Type B pancreatic cell (in vitro differentiated cells): ENCODE measurements at places on chromosomes 11 and 22. TPM values are rescaled to one million over a fixed set of nuclear protein-coding genes. Genes with fewer than 3 reads are reported as not detected.

Gene IGLL5
- total RNA-seq = not detected in 2 replicates

Gene MOGAT2
- total RNA-seq = 1.2 and 2.2 TPM in 2 replicates

Gene FXYD2
- 40.8 and 57.5 TPM in 2 replicates for total RNA-seq

Gene ARFGAP3
- total RNA-seq = 29.3 and 34.6 TPM in 2 replicates

Gene CDPF1
- total RNA-seq = 10.8 and 12.9 TPM in 2 replicates

Gene MUC5AC
- total RNA-seq = 0.10 and 1.4 TPM in 2 replicates

Gene BTG4
- total RNA-seq = not detected in 2 replicates

Gene RRP7A
- total RNA-seq = 76.0 and 102 TPM in 2 replicates

Gene MAP6
- 4.3 and 30.5 TPM in 2 replicates for total RNA-seq

DNA sequence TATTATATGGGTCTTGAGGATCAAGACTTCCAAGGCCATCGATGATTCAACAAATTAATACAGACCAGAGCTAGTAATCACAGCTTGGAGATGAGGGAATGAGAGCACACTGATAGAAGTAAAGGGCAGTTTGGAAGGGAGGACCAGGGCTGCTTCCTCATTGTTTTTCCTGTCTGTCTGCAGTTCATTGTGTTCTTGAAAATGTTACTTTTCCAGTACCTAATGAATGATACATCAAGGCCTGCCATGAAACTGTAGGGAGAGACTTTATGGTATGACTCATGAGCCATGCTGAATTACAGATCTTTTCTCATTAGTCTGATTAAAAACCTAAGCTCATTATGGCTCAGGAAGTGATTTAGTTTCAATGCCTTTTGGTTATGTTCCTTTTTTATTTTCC lies 855.6 kb downstream of the KCNA4 start:
- DNase-seq = no peak

DNA sequence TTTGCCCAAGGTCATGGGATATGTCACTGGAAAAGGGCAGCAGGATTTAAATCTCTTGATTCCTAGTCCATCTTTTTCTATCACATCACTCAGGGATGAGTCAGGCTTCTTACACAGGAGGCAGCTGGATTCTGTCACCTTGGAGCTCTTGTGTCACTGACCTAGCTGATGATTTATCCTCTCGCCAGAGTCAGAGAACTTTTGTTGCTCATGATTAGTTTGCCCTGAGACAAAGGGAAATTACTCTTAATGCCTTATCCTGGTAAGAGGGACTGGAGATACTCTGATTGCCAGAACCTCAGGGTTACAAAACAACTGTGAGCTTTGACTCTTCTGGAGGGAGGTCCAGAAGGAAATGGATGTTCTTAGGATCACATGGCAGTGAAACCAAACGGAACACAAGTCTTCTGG lies 10.1 kb downstream of the COA4 start:
- DNase-seq = no peak

DNA sequence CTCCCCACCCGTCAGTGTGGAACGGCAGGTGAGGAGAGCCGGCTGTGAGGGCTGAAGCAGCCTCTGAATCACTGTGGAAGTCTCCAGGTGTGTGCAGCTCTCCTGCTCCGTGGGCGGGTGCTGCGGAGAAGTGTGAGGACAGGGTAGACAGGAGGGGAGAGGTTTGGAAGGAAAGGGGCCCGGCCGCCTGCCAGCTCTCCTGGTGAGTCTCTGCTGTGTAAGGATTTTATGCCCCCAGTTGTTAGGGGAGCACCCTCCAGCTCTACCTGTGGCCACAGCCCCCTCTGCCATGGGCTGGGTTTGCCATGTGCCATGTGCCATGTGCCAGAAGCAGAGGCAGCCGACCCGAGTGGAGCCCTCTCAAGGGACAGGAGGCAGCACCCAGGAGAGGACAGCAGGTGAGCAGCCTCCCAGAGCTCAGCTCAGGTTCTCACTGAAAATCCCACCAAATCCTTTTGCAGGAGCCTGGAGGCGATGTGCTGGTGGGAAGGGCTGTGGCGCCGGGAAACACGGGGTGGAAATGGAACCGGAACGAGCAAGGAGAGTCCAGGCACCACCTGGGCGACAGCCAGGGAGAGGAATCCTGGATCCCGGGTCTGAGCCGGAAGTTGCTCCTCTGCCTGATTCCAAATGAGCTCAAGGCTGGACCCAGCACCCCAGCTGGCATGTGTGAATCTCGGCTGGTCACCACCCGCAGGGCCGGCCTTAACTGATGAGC lies 804.4 kb downstream of the BRD1 start:
- DNase-seq = no peak

DNA sequence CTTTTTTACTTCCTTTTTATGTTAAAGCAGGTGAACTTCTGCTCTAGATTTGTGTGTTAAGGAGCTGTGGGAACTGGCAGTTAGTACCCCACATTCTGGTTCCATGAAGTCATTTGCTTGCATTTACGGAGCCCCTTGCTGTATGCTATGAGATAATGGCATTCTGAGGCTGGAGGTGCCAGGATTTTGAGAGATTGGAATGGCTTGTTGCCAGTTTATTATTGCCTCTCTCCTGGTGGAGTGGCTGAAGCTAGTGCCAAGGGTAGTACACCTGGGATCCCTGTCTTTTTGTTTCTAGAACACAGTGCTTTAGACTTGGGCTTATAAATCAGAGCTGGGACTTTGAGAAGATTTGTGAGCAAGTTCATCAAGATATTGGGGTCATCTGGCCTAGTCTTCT lies 73.8 kb downstream of the STIM1 start:
- DNase-seq = no peak

DNA sequence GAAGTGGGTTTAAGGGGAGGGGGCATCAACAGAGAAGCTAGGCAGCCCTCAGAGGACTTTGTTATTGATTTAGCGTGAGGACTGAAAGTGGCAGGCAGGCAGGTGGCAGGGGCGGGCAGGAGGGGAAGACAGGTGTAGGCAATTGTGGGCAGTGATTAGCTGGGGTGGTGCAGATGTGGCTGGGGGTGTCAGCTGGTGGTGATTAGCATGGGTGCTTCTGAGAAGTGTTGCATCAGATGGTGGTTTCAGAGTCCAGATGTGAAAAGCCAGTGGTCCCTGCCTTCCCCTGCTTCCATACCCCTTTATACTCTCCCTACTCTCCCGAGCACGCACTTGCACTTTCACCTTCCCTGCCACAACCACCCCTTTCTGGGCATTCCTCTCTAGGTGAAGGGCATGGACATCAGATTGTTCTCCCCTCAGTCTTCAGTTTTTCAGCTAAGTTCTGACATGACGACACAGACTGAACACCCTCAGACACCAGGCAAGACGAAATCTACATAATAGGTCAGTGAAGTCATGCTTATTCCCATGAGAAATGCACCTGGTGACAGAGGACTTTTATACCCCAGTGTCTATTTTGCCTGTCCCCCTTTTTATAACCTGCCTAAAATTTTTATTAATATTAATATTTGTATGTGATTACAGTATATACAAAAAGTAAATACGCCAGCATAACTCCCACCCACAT lies 435.7 kb upstream of the CADM1 start:
- DNase-seq = no peak

DNA sequence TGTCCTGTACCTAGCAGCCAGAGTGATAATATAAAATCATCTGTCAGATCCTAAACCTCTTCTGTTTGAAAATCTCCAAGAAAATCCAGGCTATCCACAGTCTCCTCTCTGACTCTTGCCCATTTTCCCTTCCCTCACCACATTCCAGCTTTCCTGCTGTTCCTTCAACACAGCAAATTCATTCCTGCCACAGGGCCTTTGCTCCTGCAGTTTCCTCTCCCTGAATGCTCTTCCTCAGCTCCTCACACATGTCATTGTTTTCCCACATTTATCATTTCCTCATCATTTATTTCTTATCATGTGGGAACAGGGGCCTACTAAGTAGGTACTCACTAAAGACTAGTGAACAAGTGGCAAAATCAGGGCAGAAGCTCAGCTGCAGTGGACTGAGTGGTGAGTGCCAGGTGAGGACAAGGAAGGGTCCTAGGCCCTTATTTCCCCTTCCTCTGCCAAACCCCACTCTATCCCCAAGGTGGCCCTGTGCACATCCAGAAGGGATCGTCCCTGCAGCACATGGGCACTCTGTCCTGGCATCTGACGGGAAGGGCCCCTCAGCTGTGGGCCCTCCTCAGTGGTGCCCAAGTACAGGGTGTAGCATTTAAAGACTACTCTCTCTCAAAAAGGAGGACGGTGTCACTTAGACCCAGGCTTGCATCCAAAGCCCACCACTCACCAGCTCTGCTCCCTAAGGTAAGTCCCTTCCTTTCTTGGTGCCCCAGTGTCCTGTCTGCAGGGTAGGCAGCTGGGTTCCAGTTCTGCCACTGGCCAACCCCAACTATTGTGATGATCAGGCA lies 2.0 kb downstream of the LRRC32 start:
- DNase-seq = no peak

GRCh38 chr11:72375241-72375960 lies 58.9 kb downstream of the CLPB start:
- DNase-seq = no peak

DNA sequence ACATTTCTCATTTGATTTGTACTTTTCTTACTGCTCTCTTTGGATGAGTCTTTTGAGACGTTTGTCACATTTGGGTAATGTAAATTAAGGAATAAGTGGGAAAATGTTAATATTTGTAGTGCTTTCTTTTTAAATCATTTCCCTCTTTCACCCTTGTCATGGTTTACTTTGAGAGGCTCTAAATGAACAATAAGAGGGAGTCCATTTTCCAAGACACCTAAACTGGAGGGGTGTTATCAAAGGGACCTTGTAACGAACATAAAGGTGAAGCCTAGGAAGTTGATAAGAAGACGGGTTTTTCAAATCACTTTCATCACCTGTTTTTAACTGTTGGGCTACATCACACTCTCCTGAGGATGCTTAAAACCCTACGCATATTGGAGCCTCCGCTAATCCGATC lies 12.1 kb downstream of the EED start:
- no peak for DNase-seq

- DNase-seq = no peak
Measured at GRCh38 chr22:36323855-36324331, 63.9 kb downstream of the MYH9 start.

- DNase-seq = no peak
Measured at GRCh38 chr11:122175306-122175705, 59.3 kb upstream of the BLID start.

DNA sequence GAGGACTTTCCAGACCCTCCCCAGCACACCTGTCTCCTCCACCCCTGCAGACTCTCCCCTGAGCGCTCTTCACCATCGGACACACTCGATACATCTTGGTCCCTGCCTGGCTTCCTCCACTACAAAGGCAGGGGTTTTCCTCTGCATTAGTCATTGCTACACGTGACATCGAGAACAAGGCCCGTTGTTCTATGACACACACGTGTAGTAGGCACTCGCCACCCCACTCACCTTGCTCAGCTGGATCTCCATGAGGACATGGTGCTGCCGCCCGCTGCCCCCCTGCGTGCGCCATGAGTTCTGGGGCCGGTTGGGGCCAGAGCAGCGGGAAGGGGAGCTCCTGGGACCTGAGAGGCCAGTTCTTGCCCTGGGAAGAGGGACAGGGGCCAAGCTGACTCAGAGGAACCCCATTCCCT lies 16.7 kb downstream of the ATG2A start:
- DNase-seq = no peak

DNA sequence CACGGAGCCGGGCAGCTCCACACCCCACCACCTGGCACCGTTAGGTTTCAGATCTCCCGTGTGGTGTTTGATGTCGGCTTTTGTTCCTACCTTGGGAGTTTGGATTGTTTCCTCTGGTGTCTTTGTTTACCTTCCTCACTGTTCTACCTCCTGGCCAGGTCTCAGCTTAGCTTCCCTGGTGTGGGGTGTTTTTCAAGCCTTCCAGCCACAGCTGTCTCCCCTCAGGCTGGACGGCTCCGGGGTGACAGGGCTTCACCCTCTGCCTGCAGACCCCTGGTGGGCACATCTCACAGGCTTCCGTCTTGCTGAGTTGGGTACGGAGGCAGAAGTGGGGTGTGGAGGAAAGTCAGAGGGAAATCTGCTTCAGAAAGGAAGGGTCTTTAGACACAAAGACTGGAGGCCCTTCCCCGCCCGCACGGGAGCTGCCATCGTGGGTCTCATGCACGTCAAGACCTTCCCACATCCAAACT lies 59.6 kb upstream of the EMID1 start:
- DNase-seq = no peak
